ENCODE measurements at places on chromosomes 7 and 10. TPM values are rescaled to one million over a fixed set of nuclear protein-coding genes. Genes with fewer than 3 reads are reported as not detected.

GRCh38 chr10:22219308-22219707 is 1.5 kb upstream of the EBLN1 start:
- no peak for DNase-seq

DNAJC30 gene
- 7.1 TPM for total RNA-seq

CYP2E1 gene
- total RNA-seq: 2.9 TPM

PNLIPRP1 gene
- not detected for total RNA-seq

DNA sequence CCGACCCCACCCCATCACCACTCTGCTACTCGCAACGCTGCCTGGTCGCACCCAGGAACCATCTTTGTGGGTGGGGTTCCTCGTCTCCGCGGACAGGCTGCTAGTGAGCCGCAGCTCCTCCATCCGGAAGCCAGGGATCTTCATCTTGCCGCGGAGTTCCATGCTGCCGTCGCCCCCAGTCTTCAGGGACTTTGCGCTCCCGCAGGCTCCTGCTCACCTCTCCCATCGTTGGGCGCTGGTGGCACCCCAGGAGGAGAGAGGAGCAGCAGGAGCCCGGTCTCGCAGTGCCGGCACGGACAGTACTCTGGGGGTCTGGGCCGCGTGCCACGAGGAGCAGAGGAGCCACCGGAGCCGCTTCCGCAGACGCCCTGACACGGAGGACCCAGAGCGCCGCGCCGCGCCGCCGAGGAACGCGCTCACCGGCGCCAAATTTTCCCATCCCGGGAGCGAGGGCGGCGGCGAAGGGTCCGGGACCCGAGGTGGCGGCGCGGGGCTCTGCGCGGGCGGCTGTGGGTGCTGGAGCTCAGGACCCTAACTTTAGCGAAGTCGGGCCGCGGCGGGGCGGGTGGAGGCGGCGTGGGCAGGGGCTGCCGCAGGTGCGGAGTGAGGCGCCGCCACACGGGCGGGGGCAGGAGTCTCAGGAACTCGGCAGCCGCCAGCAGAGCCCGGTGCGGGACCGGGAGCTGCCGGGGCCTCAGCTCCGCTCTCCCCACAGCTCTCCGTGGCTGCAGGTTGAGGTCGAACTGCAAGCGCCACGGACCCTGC is 750.1 kb upstream of the SORCS1 start:
- no peak for DNase-seq

GRCh38 chr10:120458432-120458831 is 1.4 kb downstream of the PLPP4 start:
- DNase-seq: no peak

CISD1 gene
- 16.0 TPM for total RNA-seq

DNA sequence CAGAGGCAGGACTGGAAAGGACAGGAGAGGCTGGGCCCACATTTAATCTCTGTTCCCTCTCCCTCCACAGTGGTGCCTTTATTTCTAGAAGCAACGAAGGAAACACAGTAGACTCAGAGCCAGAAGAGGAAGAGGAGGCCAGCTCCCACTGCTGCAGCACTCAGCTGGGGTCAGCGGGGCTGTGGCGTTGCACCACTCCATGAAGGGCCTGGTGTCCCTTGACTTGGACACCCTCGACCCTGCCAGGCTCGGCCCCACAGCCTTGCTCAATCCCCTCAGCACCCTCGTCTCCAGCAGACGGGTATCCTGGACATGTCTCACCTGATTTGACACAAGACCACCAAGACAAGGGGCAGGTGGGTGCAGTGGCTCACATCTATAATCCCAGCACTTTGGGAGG is 38.8 kb downstream of the PRKAG2 start:
- no peak for DNase-seq

DNA sequence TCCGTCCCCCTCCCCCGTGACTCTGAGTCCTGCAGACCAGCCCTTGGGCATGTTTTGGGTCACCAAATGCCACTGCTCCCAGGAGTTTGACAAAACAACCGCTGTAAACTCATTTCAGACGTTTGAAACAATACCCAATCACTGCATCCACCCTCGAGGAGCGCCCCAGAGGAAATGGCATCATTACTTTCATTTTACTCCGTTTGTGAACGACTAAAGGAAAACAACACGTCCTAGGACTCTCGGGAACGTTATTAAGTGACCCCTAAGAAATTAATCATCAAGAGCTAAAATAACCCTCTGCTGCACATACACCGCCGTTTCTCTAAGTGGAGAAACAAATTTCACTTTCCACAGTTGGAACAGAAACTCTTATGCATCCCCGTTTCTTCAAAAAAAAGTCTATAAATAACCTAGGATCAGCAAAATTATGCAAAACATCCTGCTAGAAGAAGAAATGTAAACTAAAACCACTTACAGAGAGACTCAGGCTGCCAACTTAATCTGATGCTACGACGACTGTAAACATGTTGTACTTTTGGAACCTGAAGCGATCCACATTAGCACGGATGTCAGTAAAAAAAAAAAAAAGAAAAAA is 109.9 kb upstream of the EFCAB10 start:
- DNase-seq: no peak

DOCK1 gene
- total RNA-seq: 64.6 TPM

- DNase-seq: no peak
Observed at GRCh38 chr7:1807821-1808600, 137.9 kb downstream of the ELFN1 start.

PAX4 gene
- total RNA-seq: not detected

GRCh38 chr7:116698930-116699721 is 27.1 kb downstream of the MET start:
- no peak for DNase-seq

GRCh38 chr7:152451356-152451755 is 15.6 kb upstream of the KMT2C start:
- DNase-seq: no peak

DNA sequence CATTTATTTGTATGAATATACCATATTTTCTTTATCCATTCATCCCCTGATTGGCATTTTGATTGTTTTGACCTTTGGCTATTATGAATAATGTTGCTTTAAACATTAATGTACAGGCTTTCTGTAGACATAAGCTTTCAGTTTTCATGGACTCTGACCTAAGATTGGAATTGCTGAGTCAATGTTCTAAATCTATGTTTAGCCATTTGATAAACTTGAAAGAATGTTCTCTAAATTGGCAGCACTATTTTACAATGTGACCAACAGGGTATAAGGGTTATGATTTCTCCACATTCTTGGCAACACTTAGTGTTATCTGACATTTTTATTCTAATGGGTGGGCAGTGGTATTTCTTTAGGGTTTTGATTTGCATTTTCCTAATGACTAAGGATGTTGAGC is 229.7 kb upstream of the ETV1 start:
- DNase-seq: no peak

VWDE gene
- total RNA-seq: 2.9 TPM

GRCh38 chr10:22047812-22048211 is 44.3 kb upstream of the DNAJC1 start:
- DNase-seq: no peak

- no peak for DNase-seq
Observed at GRCh38 chr10:23525406-23525805, 86.5 kb downstream of the OTUD1 start.

- DNase-seq: no peak
Observed at GRCh38 chr7:87543623-87544022, 57.1 kb downstream of the ABCB1 start.

GRCh38 chr7:90736968-90737939 is 141.1 kb downstream of the CDK14 start:
- no peak for DNase-seq

RADIL gene
- 16.5 TPM for total RNA-seq

- DNase-seq: no peak
Observed at GRCh38 chr10:122139627-122140170, 131.4 kb upstream of the BTBD16 start.

DNA sequence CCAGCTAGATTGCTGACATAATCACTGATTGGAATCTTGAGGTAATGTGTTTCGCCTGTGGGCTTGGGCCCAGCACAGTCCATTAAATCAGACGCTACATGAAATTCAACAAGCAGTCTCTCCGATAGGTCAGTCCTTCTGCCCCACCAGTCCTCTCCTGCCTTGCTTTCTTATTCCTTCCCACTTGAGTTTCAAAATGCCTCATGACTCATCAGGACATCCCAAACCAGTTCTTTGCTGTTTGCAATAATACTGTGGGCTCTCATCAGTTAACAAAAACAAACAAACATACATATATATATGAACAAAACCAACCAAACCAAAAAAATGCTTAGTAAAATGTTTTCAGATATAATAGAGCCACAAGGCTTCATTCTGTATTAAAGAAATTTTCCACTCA is 599.0 kb downstream of the SORCS1 start:
- DNase-seq: no peak

ZNF804B gene
- total RNA-seq: not detected

DNA sequence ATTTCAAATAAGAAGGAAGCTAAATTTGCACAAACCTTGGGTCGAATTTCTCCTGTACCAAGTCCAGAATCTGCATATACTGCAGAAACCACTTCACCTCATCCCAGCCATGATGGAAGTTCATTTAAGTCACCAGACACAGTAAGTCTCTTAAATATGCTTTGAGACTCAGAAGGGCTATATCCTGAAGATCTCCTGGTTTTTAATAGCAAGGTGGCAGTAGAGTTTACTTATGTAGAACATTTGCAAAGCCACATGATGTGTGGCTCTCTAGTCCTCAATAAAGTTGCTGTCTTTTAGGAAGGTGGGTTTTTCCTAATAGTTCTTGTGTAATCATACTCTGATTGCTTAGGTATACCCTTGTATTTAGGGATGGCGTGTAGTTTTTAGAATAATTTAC is 8.7 kb downstream of the DBF4 start:
- no peak for DNase-seq

GRID2IP gene
- total RNA-seq: not detected

DNA sequence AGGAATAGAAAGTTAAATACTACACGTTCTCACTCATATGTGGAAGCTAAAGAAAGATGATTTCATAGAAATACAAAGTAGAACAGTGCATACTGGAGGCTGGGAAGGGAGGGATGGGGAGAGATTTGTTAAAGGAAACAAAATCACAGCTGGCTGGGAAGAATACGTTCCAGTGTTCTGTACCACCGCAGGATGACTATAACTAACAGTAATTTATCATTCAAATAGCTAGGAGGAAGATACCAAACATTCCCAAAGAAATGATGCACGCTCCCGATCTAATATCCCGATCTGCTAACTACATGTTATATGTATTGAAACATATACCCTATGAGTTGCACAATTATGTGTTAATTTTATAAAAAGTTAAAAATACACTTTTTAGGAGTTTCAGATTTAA is 162.3 kb downstream of the ZMYND11 start:
- DNase-seq: no peak
